ENCODE measurements at places on chromosomes 16 and 17.

- DNase-seq = no peak
Observed at GRCh38 chr16:57858635-57859034, 56.3 kb upstream of the KIFC3 start.

- DNase-seq = no peak
Observed at GRCh38 chr17:74749279-74750038, 1.0 kb downstream of the NHERF1 start.

DNA sequence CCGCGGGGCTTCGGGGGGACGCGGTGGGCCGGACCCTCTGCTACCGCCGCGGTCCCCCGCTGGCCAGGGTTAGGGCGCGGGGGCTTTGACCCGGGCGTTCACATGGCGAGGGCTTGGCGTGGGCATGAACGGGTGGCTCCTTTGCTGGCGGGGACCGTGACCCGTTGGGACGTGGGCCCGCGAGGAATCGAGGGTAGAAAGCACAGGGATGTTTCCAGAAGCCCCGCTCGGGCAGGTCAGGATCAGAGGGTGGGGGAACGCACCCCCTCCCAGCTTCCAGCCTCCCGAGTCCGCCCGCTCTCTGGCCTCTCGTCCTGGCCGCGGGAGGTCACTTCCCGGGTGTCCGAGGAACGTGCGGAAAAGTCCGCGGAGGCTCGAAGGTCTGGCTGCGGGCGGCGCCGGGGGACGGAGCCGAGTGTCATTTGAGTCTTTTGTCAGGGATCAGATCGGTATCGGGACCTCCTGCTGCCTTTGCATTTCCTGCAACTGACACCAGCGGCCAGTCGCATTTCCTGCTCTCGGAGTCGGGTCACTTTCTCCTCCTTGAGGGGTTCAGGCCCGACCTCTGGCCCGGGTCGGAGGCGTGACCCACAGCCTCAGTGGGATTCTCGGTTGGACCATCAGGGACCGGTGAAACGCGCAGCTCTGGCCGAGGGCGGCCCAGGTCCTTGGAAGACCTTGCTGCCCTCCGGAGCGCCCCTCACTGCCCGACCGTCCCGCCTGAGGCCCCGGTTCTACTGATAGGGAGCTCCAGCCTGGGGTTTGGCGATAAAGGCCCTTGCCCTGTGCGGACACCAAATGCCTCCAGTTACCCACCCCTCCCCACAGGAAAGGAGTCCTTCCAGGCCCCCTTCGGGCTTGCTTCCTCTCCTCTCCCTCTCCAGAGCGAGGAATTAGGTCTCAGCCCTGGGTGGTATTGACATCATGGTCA lies 702 bp upstream of the WNT3 start:
- no peak for DNase-seq

DNA sequence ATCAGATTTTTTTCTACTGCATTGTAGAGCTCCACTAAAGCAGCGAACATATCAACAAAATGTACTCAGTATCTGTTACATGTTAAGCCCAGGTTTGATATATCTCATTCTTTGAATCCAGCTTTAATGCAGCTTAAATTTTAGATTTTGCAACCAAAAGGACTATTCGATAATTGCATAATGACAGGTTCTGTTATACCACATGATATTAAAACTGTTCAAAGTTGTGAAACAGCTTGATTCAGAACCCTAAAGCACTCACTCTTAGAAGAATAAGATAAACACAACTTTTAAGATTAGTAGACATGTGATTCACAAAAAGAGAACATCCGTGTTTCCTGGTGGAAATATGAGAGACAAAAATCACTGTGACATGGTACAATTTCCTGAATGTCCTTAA lies 427.9 kb downstream of the CDH11 start:
- DNase-seq = no peak

GRCh38 chr16:61233713-61234112 lies 802.5 kb downstream of the CDH8 start:
- no peak for DNase-seq

- DNase-seq = no peak
Observed at GRCh38 chr16:81296631-81297030, 18.1 kb upstream of the GAN start.

DNA sequence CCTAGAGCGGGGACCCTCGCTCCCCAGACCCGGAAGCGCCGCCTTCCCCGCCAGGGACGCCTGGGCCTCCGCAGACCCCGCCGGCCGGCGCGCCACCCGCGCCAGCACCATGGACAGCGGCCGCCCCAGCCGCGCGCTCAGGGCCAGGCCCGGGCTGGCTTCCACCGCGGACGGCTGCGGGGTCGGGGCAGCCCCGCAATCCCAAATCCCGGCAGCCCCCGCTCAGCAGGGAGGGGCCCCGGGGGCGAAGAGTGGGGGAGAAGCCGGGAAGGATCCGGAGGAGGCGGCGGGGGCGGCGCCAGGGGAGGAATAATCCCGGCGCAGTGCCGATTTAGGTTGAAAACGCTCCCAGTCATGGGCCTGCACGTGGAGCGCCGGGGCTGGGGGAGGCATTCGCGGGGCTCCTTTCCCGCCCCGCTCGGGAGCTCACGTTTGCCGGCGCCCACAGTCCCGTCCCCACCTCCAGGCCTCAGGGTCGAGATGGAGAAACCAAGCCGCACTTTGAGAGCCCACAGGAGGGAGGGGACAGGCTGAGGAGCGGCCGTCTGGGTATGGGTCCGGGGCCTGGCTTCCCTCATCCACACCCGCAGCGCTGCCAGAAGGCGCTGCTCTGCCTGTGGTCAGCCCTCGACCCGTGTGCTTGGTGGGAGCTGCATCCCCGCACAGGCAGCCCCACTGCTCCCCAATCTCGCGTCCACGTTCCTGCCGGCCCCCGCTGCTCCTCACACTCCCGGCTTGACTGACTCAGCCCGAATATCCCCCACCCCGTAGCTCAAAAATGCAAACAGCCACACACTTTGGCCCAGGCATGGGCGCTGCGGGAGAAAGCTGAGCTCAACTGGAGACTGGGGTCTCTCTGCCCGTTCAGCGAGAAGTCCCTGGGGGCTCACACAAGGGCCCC lies 4.7 kb downstream of the FBXL16 start:
- peak; percentile 48 for DNase-seq
